ENCODE measurements at places on chromosomes 4 and X. TPM values are rescaled to one million over a fixed set of nuclear protein-coding genes. Genes with fewer than 3 reads are reported as not detected.

GRCh38 chr4:109065006-109065405 lies 237.5 kb downstream of the COL25A1 start:
- no peak for DNase-seq

AWAT2 gene
- total RNA-seq = not detected

NRK gene
- 1.4 TPM for total RNA-seq

FGF16 gene
- total RNA-seq = 0.40 TPM

DNA sequence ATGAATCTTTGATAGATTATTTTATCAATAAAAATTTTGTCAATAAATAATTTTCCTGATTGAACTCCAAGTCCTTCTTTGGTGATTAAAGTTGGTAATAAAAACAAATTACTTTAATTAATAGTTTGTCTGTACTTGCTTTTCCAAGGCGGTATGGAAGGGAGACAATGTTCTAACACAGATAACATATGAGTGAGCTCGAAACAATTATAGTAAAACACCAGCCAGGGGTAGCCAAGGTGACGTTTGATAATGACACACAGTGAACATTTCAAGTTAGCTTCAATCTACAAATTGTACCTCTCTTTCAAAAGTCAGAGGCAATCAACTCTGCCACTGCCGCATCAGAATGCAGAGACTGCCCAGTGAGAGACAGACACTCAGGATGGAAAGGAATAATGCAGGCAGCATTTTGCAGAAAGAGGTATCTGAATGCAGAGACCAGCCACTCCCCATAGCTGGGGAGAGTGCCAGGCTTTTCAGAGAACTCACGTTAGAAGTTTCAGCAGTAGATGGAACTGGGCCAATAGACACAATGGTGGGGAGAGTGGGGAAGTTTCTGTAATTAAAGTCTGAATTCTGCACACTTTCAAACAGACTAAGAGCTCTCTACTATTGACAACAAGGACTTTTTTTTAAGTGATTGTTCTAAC lies 18.1 kb upstream of the ATOH1 start:
- DNase-seq = no peak

DNA sequence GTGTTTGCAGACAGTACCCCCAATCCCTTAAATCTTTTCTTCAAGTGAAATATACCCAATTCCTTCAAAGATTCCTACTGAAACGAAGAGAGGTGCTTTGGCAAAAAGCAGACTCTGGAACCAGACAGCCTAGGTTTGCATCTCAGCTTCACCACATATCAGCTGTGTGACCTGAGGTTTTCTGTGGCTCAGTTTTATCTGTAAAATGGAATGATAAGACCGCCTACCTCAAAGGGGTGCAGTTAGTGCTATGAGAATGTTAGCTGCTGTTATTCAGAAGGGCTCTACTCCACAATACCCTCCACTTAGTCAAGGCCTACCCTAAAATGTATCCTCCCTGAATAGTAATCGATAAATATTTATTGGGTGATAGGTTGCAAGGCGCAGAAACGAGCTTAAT lies 664 bp downstream of the PIR start:
- DNase-seq = no peak

GRCh38 chr4:184951668-184952160 lies 66.6 kb upstream of the HELT start:
- DNase-seq = no peak

AMBN gene
- not detected for total RNA-seq

TMEM271 gene
- not detected for total RNA-seq

BCOR gene
- 42.0 TPM for total RNA-seq

DNA sequence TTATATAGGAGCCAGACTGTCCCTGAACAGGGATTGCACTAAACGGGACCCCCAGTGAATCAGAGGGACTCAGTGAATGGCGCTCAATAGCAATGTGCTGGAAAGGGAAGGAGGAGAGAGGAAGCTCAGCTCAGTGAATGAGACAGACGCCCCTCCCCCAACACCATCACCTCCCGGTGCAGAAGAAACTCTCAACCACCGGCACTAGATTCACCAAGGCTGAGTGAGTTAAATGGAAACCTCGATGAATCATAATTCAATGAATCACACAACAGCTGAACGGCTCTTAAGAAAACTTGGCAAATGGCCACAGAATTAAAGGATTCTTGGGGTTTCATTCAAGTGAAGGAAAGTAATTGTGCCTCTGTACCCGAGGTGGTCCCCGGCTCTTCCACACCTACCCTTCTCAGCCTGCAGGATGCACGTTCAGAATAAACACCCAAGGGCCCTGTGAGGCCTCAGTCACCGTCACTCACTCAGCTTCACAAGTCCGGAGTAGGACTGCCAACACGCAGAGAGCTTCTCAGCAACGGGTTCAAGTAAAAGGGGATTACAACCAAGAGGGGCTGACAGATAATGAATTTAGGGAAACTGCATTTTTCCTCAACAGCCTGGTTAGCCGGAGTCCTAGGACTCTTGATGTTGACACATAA lies 29.3 kb downstream of the CRMP1 start:
- DNase-seq = no peak

DNA sequence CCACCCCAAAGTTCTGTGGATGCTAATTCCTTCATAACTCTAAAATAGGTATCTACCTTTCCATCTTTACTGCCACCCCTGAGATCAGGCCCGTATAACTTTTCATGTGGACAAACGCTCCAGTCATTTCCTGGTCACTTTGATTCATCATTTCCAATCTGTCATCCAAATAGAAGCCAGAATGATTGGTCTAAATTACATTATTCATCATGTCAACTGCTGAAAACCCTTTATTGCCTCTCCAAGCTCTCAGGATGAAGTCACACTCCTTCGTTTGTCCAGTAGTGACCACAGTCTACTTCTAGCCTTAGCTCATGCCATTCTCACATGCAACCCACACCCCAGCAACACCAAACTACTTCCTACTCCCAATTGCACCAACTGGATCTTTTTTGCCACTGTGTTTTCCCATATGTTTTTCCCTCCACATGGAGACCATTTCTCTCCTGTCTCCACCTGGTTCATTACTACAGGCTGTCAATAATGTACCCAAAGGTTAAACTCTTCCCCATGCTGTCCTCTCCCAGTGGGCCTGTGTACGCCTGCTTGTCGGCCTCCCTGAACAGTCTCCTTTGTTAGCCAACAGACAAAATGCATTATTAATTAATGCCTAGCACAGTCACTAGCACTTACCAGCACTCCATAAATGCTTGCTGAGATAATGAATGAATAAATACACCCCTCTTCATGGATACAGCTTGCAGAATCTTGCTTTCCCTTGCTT lies 382.6 kb upstream of the NOCT start:
- DNase-seq = no peak

DNA sequence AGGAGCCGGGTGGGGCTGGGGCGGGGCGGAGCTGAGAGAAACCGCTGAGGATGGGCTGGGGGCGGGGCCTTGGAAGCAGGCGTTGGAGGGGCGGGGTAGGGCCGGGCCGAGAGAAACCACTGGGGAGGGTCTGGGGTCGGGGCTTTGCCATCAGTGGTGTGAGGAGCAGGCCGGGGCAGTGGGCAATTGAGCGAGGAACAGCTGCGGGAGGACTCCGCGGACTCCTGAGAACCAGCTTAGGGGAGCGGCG lies 1.3 kb upstream of the EOLA2 start:
- no peak for DNase-seq

CLCN4 gene
- 9.1 TPM for total RNA-seq

CPZ gene
- 7.0 TPM for total RNA-seq

COL4A5 gene
- total RNA-seq = 21.8 TPM

CXCL10 gene
- 5.0 TPM for total RNA-seq

DNA sequence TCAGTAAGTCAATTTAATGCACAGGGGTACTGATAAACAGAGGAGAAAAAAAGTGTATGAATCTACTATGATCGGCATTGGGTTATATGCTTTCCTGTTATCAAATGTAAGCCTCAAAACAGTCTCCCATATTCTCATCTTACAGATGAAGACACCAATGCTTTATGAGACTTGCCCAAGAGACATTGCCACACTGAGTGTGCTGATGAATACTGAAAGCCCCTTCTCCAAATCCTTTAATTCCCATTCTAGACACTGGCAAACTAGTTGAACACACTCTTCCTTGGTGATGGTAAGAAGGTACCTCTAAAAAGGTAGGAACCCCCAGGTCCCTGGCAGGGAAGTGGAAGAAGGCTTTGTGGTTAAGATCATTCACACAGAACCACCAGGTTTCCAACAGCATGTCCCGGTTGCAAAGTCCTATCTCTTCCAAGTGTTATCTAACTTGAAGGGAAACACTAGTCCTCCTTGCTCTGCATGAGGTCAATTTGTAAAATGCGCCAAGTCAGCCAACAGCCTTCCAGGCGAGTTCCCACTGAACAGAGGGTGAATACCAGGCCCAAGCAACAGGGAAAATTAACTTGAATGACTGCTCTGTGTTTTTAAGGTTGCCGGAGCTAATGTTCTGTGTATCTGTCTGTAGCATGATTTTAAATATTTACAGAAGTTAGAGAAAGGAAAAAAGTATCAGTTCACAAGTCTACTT lies 5.1 kb downstream of the SETD7 start:
- no peak for DNase-seq

- no peak for DNase-seq
These were observed 109.0 kb upstream of the AADAT start for GRCh38 chr4:170198747-170199146.

- peak; percentile 61 for DNase-seq
These were observed 39.3 kb downstream of the RTL3 start for GRCh38 chrX:78619834-78620233.

DNA sequence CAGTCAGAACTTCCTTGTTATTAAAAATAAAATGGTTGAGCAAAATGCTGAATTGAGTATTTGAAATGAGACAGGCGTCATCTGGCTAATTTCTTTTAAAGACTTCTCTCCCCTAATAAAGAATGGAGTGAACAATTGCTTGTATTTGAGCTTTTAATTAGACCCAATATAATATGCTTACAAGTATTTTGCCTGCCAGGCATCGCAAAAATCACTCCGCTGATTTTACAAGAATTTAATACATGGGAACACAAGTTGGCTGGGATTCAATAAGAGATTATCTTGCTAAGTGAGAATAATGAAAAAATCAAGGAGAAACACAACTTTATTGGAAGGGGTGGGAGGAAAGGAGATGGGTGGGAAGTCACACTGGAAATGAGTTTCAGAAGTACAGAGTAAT lies 52.3 kb downstream of the KLF3 start:
- DNase-seq = no peak

DNA sequence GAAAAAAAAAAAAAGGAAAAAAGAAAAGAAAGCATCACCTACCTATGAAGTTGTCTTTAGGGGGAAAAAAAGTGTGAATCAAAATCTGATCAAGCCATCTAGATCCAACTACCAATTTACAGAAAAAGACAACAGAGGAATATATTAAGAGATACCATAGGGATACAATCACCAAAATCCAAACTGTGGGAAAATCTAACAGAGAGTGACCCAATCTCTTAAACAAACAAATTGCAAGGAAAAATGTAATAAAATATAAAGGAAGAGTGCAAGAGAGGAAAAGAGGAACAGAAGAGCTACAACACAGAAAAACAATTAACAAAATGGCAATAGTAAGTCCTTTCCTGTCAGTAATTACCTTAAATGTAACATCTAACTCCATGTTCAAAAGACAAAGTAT lies 19.0 kb downstream of the THOC2 start:
- no peak for DNase-seq

DNA sequence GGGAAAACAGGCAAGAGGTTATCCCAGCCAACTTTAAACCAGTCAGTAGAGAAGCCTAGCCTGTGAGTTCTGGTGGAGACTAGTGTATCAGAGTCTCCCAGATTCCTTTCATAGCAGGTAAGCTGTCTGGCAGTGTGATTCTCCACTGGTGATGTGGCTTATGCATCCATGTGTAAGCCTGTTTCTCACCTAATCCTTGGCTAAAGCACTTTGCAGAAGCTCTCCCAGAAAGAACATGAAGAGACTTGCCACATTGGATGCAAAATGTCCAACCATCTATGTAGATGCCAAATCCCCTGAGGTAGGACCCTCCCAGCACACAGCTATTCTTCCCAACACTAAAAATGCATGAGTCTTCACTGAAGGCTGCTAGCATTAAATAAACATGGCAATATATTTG lies 111.7 kb downstream of the CHRNA9 start:
- DNase-seq = no peak

KCNIP4 gene
- not detected for total RNA-seq

- no peak for DNase-seq
These were observed 12.0 kb downstream of the MPP1 start for GRCh38 chrX:154793084-154793795.

DNA sequence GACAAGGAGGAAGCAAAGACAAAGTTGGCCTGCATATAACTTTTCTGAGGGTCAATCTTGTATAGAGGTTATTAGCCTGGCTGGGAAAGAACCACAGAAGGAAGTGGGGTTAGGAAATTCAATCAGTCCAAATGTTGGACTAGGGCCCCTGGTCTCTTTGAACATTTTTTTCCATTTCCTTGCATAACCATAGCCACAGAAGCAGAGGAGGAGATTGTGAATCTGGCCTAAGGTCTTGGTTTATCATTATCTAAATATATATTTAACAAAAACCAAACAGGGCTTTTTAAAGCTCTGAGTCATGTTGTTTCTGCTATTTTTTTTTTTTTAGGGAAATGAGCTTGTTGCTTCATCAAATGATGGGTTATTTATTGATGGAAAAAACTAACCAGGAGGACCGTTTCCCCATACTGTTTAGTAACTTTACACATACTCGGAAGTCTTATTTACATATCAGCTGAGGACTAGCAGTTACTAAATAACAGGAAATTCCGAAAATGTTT lies 97.7 kb upstream of the ACSL4 start:
- DNase-seq = no peak

GRCh38 chr4:185730387-185730786 lies 81.6 kb downstream of the SORBS2 start:
- no peak for DNase-seq

SRPX2 gene
- 36.7 TPM for total RNA-seq

ARHGAP36 gene
- total RNA-seq = not detected

DNA sequence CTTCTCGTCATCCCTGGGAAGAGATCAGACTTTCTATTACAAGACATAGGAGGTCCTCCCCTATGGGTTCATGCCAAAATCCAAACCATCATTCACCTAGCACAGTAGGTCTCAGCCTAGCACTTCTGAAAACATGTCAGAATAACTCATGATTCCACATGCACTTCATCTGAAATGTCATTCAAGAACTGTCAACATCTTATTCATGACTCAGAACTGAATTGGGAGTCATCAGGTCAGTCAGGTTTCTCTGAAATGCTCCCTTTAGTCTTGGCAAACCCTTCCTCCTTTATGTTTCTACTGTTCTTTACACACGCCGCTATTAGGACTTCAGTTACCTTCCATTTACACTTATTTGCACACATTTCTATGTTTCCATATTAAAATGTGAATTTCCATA lies 67.2 kb downstream of the ANTXR2 start:
- DNase-seq = no peak

DNA sequence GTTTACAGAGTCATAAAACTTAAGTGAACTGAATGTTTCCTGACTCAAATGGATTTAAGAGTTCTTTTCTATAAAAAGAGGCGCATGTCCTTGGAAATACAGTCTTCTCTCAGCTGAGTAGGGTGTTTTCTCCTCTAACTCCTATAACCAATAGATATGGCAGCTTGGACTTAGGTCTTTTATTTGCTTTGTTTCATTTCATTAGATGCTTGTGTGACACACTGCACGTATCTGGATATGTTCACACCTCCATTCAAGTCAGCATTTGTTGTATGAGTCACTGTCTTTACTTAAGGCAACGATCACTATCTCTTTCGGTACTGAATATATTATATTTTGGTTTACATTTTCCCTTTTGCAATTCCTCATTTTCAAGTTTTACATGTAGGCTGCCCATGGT lies 136.6 kb downstream of the ARSF start:
- no peak for DNase-seq

Data from sciatic nerve (tissue), 2 donors.